ENCODE measurements at places on chromosomes 6 and 20.

DNA sequence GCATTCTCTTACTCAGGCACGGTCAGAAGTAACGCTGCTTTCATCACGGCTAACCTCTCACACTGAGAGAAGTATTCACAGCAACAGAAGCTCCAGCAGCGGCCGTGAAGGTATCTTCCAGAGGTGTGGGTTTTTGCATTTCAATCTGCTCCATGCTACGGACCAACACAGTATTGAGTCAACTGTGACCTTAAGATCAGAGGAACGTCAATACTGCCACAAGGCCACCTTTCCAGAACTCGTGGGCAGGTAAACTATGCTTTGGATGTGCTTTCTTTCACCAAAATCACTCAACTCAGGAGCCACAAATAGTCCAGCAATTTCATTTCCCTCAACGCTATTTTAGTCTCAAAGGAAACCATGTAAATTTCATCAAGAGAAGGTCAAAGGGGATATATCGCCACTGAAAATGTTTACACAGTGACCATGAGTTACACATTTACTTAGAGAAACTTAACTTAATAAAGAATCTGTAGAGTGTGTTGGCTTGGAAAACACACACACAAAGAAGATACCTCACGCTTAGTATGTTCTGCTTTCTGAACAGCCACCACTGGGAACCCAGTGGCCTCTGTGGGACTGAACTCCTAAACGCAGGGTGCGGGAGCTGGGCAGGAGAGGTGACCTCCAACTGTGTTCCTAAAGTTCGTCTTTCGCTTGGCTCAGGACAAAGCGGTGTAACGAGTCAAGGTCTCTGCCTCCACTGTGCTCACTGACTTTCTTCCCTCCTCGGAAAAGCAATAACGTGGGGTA lies 27.9 kb downstream of the TXNDC5 start:
- DNase-seq, result no peak

DNA sequence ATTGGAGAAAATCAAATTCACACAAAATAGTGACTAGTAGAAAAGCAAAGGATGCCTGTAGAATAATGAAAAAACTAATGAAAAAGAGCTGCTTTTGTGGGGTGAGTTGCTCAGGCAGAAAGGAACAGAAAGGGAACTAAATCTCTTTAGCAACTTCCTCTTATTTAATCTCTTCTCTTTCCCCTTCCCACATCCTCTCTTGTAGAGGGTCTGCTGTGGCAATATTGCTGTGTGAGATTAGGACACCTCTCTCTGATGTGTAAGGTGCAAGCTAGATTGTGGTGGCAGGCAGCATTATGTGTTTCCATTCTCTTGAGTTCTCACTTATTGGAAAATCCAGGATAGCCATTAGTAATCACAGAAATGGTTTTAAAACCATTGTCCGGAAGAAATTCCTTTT lies 49.7 kb downstream of the SYNE1 start:
- no peak for DNase-seq

GRCh38 chr6:16832721-16833120 lies 71.5 kb upstream of the ATXN1 start:
- no peak for DNase-seq

DNA sequence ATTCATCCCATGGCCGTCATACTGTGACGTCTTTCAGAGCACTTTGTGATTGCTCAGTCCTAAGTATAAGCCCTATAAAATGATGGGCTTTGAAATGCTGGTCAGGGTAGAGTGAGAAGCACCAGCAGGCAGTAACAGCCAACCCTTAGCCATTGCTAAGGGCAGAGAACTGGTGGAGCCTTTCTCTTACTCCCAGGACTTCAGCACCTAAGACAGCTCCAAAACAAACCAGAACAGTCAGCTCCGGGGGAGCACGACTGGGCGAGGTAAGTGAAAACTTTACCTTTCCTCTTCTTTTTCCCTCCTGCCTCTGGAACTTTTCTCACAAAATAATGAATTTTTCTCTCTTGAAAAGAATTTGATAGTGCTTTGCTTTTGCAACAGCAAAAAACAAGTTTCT lies at the start of gene VIP:
Gene VIP, plus strand, starts transcription at position 104 of the 400 bp plus-strand sequence. CDS start 1,381 bp downstream, outside the sequence.
- peak; percentile 13 for DNase-seq

DNA sequence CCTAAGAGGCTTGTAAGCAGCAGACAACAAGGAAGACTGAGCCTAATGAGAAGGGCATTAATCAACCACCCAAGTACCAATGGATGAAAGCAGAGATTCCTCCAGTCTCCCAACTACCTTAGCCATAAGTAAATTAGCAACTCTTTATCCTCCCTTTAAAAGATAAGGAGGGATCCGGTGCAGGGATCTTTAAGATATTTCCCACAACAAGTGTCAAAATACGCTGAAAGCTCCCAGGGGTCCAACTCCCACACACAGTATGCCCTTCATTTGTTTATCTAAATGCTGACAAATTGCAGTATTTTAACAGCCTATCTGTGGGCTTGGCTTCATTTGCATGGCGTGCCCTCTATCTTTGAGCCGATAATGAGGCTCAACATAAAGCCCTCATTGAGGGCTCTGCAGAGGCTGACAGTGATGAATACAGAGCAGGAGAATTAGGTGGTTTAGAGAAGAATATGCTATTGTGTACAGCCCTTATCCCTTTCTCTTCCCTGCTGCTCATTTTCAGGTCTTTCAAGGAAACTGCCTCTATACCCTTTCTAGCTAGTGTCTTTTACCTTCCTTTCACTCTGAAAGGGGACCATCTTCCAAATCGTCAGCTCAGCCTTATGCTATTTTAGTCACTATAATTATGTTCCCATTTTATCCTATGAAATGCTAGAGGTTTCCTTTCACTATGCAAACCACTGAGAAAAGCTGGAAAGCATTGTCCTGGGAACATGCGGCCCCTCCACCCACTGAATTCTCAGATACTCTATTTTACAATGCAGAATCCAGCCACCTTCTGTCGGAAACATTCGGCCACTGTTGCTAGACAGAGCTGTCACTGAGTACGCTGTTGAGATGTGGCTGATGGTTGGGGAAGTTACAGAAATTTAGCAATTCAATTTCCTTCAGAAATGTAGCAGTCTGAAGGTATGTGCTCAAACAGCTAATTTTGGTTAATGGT lies 575.2 kb upstream of the JAG1 start:
- DNase-seq, result no peak

DNA sequence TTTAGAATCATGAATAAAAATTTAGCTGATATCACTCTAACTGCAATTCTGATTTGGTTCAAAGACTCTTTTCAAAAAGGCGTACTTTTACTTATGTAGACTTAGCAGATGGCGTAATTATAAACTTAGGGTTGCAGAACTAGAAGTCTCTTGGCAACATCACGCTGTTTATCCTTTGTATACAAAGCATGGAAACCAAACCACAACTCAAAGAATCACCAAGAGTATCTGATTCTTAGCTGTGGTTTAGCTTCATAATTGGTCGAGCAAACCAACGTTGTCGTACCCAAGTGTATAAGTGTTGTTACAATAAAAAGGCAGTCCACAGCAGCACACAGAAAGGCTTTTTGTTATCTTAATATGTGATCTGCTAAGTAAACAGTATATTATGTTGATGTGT lies 18.2 kb downstream of the STMND1 start:
- no peak for DNase-seq

DNA sequence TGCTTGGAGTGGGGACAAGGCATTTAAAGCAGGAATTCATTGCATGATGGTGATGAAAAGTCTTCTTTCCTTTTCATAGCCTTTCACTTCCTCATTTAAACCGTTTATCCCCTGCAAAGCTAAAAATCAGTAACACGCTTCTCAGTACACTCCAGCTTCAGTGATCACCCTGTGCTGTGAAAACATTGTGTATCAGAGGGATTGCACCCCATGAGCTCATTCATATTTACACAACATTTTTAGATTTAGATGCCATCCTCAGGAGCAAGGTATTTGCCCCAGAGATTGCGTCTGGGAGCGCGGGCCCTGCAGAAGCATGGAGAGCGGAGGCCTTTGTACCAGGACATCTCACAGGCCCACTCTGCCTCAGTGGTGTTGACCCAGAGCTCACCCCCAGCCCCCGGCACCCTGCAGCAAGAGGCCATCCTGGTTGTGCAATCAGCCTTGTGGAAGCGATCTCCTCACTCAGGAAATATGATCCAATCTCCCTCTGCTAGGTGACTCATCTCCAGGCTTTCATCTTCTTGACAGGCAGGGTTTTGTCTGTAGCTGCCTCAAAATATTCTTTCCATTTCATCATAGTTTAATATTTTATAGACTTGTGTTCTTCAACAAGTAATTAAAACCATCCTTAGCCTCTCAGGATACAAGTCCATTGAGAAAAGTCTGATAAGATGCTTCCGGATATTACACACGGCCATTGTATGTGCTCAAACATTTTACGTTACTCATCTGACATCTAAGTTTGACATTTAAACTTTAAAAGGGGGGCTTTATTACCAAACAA lies 38.9 kb upstream of the THBS2 start:
- DNase-seq, result peak; percentile 94

GRCh38 chr6:15426395-15426794 lies 180.5 kb downstream of the JARID2 start:
- DNase-seq, result no peak

- no peak for DNase-seq
Measured at GRCh38 chr6:11121851-11122250, 10.3 kb upstream of the ERVFRD-1 start.

- DNase-seq, result peak; percentile 85
Measured at GRCh38 chr6:21588481-21589351, 4.8 kb upstream of the SOX4 start.

DNA sequence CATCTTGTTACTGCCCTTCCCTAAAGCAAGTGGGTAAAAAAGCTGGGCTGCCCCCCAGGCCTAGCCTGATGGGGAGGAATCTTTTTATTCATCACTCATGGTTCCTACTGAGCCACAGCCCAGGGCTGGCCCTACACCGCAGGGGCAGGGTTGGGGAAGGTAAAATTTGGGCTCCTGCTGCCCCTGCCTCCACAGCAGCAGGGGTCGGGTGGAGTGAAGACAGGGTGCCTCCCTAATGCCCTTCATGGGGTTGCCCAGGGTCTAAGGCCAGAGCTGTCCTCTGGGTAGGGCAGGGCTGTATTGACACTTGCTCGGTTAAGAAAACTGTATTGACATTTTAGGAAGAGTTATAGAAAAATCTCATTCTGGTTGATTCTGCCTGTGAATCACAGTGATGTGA lies 8.9 kb upstream of the PSMG4 start:
- no peak for DNase-seq

DNA sequence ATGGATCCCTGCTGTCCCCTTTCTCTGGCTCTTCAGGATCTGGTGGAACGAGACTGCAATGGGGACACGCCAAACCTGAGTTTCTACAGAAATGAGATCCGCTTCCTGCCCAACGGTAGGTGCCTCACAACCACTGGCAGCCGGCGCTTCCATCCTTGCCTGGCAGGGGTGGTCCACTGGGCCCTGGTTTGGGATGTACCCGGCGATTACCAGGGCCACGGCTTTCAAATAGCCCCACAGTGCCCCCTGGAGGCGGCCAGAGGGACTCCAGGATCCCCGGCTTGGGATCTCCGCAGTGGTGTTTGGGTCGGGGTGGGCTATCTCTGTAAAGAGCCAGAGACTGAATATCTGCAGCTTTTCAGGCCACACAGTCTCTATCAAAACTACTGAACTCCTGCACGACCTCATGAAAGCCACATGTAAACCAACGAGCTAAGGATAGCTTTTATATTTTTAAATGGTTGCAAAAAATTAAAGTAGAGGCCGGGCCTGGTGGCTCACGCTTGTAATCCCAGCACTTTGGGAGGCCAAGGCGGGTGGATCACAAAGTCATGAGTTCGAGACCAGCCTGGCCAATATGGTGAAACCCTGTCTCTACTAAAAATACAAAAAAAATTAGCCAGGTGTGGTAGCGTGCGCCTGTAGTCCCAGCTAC lies 3.7 kb downstream of the OGFR start:
- DNase-seq, result no peak

- no peak for DNase-seq
Measured at GRCh38 chr20:8798505-8798904, 270.4 kb upstream of the PLCB4 start.

DNA sequence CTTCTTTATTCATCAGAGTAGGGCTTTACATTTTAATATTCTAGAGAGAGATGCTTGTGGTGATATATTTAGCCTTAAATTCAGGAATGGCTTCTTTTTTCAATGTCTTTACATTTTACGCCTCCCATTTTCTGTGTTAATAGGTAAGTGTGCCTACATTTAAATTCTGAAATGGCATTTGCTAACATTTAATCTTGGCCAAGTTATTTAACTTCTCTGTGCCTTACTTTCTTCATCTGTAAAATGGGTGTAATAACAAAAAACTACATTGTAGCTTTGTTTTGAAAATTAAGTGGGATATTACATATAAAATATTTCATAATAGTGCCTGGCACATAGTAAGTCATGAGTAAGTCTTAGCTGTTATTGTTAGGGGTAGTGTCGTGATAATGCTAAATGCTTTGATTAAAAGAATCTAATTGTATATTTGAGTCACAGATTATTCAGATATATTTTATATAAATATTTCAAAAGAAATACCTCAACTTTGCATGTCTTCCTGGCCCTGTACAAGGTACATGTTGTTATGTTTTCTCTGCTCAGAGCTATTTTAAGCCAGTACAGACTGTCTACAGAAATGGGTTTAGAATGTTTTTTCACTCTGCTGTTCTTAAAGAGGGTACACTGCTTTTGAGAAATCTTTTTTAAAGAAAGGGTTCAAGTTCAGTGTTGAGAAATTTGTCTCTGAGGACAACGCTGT lies 18.8 kb downstream of the CARMIL1 start:
- no peak for DNase-seq

DNA sequence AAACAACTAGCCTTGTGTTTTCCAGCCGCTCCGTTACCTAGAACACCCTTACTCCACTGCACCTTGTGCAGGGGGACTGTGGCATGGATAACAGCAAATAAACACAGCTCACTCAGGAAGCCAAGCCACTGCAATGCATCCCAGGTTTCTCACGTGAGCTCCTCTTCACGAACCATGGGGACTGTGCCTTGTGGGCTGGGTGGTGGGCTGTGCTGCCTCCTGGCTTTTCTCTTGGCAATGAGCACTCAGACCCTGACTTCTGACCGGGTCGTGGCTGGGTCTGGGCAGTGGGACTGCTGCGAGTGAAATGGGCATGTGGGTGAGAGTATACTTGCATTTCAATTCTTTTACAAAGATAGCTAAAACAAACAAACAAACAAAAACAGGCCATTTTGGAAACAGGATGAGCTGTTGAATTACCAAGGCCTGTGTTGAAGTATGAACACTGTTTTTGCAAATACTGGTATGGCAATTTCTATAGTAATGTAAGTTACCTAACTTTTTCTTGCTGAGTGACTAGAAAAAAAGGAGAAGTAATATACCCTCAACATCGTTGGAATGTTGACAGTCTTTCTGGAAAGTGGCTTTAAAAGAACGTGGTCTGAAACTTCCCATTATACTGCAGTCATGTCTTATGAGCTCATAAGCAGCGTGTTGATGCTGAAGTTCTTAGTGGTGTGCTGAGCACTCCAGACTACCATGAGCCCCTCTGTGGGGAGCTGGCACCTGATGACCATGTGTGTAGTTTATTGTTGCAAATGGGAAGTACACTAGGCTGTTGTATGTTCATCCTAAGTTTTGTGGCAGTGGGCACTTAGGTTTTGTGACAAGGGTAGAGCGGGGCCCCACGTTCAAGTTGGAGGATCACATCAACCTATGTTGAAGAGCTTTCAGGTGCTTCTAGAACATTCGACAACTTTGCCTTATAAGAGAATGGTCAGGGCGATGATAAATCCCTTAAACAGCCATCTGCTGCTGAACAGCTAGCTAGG lies 120.4 kb downstream of the ARMC2 start:
- no peak for DNase-seq
